ENCODE measurements at places on chromosomes 1 and 21. TPM values are rescaled to one million over a fixed set of nuclear protein-coding genes. Genes with fewer than 3 reads are reported as not detected.

CLDN8 gene
- total RNA-seq: not detected

C1orf21 gene
- total RNA-seq: 5.8 TPM

- DNase-seq: no peak
Measured at GRCh38 chr1:225750420-225750819, 27.2 kb upstream of the SRP9 start.

GRCh38 chr1:67348586-67349252 is 41.0 kb downstream of the IL12RB2 start:
- no peak for DNase-seq

DNA sequence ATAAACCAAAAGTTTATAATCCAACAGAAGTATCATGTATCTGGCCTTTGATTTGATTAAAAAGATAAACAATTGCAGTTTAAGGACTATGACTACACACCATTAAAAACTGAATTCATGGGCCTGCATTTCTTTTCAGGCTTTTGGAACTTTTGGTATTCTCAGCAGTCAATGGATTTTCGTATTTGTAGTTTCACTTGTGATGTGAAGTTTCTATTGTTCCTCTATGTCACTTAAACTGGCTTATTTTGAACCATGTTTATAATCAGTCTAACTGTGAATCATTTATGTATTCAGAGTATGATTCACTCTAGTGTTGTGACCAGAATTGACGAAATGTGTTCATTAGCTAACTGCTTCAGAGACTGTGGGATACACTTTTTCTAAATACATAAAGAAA is 132.9 kb downstream of the COQ8A start:
- DNase-seq: no peak

- DNase-seq: no peak
Measured at GRCh38 chr1:239840336-239840735, 251.3 kb upstream of the FMN2 start.
